Aorta (tissue), 5 donors: ENCODE measurements at places on chromosomes 4 and X.

GRCh38 chrX:54063361-54063760, 19.1 kb upstream of the PHF8 start:
- no peak for DNase-seq

DNA sequence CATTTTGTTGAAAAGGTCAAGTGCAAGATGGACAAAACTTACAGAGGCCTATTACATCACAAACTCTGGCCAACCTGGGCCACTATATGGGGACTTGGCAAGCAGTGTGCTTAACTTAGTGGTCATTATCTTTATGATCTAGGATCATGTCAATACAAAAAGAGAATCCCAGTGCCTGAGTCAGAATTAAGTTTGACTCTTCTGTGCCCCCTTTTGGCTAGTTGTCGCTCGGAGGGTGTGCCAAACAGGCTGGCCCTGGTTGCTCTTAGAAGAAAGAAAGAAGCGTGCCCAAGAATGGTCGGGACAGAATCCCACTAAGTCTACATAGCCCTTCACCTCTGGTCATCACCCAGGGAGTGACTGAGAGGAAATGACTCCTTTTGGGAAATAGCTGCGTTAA, 100.1 kb downstream of the EIF4E start:
- no peak for DNase-seq

- DNase-seq: no peak
Observed at GRCh38 chr4:54185866-54186265, 43.2 kb upstream of the PDGFRA start.

- no peak for DNase-seq
Observed at GRCh38 chrX:71543316-71543715, 10.4 kb downstream of the OGT start.

- no peak for DNase-seq
Observed at GRCh38 chr4:146310319-146311021, 96.1 kb downstream of the REELD1 start.

- DNase-seq: no peak
Observed at GRCh38 chr4:23894021-23894420, 4.2 kb upstream of the PPARGC1A start.

DNA sequence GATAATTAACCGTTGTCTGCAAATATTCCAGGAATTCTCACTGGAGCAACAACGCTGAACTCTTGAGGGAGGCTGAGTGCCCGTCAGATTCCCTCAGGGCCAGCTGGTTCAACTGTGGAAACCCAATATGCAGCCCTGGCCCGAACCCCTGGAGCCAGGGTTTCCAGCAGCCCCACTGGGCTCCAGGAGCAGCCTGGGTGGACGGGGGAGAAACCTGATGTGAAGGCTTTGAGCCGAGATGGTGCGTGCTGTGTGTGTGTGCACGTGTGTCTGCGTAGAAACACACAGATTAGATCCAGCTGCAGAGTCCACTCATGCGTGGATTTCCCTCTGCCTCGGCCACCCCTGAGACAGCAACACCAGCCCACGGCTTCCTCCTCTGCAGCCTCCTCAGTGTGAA, 19.4 kb upstream of the SLC25A6 start:
- DNase-seq: peak; percentile 44

DNA sequence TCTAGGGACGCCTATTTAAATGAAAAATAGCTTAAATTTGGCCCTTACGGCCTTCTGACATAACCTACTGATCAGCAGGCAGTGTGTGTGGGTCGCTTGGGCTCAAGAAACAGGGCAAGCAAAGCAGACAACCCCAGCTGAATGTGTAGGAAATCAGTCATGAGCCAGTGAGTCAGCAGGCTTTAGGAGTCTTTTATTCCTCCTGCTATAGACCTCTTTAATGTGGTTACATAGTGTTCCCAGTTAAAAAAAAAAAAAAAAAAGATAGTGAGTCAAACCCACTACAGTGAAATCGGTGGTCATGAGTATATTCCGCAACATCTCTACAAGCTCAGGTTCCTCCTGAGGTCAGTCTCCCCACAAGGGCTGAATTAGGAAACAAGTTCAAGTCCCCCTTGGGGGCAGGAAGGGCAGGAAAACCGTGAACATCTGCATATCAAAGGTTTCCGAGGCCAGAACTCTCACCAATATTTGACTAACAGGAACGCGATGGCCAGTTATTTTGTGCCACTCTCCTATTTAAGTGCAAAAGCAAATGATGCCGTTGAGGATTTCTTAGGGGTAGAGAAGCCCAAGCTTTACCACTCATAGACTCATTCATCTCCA, 32.7 kb downstream of the ACSL1 start:
- no peak for DNase-seq

- DNase-seq: no peak
Observed at GRCh38 chr4:24630937-24631336, 46.6 kb upstream of the DHX15 start.
